CD4-positive, alpha-beta T cell treated with Interleukin-15 for 4 hours (primary cell): ENCODE measurements at places on chromosomes 7 and 10.

- DNase-seq, result no peak
Observed at GRCh38 chr7:81210137-81211064, 291.6 kb upstream of the SEMA3C start.

GRCh38 chr7:53604201-53604600, 568.8 kb downstream of the POM121L12 start:
- DNase-seq, result no peak

DNA sequence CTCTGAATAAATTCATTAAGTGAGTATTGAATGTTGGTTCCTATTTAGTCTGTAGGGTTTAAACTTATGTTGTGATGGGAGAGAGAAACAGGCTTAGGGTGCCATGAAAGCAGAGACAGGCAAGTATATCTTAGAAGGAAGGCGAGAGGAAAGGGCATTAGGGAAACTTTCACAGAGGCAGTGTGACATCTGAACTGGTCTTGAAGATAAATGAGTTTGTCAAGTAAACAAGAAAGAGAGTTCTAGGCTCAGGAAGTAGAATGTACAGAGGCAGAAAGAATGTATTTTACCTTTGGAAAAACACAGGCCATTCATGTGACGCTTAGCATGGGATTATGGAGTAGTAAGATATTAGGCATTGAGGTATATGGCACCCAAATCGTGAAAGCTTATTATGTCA, 34.5 kb downstream of the GLCCI1 start:
- DNase-seq, result no peak

GRCh38 chr7:95814721-95815120, 42.4 kb downstream of the DYNC1I1 start:
- DNase-seq, result no peak

GRCh38 chr7:78558566-78558965, 760.0 kb downstream of the PHTF2 start:
- DNase-seq, result no peak

DNA sequence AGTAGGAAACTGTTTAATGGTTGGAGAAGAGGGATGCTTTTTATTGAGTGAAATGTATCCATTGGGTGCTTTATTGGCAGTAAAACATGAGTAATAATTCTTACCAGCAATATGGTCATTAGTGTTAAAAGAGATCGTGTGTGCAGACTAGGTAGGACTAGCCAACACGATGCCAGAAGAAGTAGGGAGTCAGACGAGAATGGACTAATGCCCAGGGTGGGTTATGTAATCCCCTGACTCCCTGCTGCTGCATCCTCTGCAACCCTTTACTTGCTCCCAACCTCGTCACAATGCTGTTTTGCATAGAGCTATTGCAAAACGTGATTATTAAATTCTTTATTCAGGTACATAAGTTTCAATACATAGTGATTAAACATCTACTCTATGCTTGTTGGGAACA, 1213.7 kb downstream of the GATA3 start:
- no peak for DNase-seq

- no peak for DNase-seq
Observed at GRCh38 chr10:33398796-33399195, 64.3 kb upstream of the NRP1 start.

- no peak for DNase-seq
Observed at GRCh38 chr10:24858288-24859270, 93.8 kb downstream of the PRTFDC1 start.

- no peak for DNase-seq
Observed at GRCh38 chr10:688312-689120, 952 bp downstream of the DIP2C start.

- DNase-seq, result no peak
Observed at GRCh38 chr10:8037199-8037801, 17.2 kb upstream of the GATA3 start.

DNA sequence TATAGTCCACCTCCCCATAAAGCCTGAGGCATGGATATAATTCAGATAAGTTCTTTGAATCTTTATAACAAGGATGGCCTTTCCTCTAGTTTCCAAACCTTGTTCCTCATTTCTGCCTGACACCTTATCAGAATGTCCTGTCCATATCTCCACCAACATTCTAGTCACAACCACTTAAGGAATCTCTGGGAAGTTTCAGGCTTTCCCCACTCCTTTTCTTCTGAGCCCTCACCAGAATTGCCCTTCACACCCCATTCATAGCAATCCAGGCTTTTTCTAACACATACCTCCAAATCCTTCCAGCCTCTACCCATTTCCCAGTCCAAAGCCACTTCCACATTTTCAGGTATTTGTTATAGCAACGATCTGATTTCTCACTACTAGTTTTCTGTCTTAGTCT, 18.0 kb upstream of the DIP2C start:
- DNase-seq, result no peak

- no peak for DNase-seq
Observed at GRCh38 chr10:97000487-97001182, 168.5 kb downstream of the LCOR start.

- no peak for DNase-seq
Observed at GRCh38 chr7:138519061-138519798, 59.2 kb downstream of the TRIM24 start.

GRCh38 chr7:24728503-24729364, 28.5 kb downstream of the GSDME start:
- DNase-seq, result no peak

- DNase-seq, result peak; percentile 46
Observed at GRCh38 chr7:130943336-130943901, 209.4 kb upstream of the KLF14 start.

- no peak for DNase-seq
Observed at GRCh38 chr7:18302097-18302496, 193.5 kb upstream of the HDAC9 start.

GRCh38 chr7:44881610-44882009, 3.7 kb downstream of the PURB start:
- no peak for DNase-seq

DNA sequence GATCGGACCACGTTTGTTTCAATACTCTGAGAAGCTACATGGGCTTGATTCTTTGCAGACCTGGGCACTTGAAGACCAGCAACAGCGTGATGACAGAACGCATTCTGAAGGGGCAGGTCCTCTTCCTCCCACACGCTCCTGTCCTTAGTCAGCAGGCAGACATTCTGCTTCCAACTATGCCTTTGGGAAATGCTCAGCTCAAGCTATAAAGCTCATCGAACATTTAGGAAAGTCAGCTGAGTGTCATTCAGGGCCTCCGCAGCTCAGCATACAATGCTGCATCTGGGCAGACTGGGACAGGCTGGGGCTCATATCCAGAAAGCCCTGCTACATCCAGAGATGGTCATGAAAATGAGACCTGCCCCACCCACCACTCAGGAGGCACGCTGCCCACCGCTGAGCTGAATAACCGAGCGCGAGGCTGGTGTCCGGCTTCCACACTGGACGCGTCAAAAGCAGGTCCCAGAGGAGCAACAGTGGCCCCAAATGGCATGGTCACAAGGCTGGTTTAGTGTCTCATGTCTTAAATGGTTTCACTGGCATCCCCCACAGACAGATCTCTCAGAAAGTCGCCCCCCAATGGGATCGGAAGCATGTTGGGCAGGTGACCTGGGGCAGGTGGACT, 274.0 kb downstream of the DNAJB6 start:
- DNase-seq, result no peak

DNA sequence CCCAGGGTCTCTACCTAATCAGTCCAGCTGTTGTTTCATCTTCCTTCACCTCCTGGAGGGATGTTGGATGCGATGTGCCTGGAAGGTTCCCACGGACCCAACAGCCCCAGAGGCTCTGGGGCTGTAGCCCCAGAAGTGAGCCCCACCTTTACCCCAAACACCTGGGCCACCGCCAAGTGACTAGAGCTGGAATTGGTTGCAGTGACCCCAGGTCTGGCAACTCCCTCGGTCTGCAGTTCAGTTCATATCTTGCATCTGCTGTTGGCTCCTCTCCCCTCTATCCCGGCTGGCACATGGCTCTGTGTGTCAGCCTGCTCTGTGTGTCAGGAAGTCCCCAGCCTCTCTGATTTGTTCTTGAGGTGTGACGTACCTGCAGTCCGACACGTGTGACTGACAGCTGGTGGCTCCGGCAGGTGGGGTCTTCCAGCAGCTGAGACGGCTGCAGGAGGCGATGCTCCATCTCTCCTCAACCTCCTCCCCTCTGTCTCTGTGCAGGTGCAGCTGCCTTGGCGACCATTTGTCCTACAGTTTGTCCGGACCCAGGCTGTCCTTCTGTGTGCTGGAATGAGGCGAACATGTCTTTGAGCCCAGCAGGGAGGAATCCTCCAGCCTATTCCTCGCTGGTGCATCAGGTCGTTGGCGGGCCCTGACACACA, 38.6 kb downstream of the ELFN1 start:
- no peak for DNase-seq

DNA sequence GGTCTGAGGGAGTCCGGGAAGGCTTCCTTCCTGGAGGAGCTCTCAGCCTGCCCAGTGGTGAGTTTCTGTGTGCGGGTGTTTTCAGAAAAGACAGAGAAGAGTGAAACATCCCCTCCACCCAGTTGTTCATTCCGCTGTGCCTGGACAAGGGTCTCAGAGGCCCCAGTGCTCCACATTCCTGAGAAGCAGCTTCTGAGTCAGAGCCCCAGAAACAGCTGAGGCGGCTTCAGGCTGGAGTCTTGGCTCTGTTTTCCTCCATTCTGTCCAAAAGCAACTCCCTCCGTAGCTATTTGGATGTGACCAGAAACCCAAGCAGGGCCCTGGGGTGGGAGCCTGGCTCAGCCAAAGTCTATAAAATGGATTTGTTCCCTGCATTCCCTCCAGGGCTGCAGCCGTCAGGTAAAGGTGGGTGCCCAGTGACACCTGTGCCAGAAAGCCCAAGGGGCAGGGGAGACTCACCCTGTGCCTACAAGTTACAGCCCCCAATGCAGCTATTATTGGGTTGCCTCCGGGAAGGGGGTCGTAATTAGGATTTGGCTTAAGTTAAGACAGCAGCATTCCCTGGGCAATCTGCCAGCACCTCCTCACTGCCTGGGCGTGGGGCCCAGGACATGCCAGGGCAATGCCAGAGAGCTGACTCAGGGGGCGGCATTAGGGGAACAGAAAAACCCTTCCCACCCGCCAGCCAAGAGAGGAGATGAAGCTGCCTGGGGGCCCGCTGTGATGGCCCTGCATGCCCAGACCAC, 13.1 kb upstream of the CAMK2G start:
- DNase-seq, result no peak

DNA sequence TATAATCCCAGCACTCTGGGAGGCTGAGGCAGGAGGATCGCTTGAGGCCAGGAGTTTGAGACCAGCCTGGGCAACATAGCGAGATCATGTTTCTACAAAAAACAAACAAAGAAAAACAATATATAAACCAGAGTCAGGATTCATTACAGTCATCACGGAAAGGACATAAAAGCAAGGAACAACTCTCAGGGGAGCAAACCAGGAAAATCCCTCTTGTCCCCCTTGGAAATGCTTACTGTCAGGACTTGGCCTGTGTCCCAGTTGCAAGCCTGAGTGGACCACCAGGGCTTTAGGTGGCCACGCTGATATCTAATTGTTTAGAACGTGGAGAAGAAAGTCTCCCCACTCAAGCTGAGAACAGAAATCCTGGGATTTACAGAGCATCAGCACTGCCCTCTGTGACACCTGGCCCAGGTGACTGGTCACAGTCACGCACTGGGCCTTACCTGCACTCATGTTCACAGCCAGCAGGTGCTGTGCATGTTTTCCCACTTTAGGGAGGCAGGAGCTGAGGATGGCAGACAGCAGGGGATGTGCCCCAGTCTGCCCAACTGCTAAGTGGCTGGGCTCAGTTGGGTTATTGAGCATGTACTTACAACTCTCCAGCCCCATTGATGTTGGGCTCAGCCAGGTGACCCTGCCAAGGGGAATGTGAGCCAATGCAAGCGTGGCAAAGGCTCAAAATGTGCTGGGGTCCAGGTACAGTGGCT, 60.9 kb downstream of the TMEM130 start:
- DNase-seq, result no peak

GRCh38 chr10:13439313-13440184, 89.3 kb downstream of the BEND7 start:
- DNase-seq, result no peak

- DNase-seq, result no peak
Observed at GRCh38 chr10:1509011-1509530, 228.3 kb downstream of the ADARB2 start.
